ENCODE measurements at places on chromosomes 5 and 9. TPM values are rescaled to one million over a fixed set of nuclear protein-coding genes. Genes with fewer than 3 reads are reported as not detected.

GRCh38 chr9:134525841-134526583 is 115.6 kb upstream of the COL5A1 start:
- peak; percentile 29 for DNase-seq

- no peak for DNase-seq
Observed at GRCh38 chr5:45491368-45491767, 204.8 kb downstream of the HCN1 start.

Gene CDKN2A
- polyA plus RNA-seq = 12.9 TPM

Gene KIAA0825
- 4.1 TPM for polyA plus RNA-seq

Gene MEGF10
- polyA plus RNA-seq = 2.4 TPM

DNA sequence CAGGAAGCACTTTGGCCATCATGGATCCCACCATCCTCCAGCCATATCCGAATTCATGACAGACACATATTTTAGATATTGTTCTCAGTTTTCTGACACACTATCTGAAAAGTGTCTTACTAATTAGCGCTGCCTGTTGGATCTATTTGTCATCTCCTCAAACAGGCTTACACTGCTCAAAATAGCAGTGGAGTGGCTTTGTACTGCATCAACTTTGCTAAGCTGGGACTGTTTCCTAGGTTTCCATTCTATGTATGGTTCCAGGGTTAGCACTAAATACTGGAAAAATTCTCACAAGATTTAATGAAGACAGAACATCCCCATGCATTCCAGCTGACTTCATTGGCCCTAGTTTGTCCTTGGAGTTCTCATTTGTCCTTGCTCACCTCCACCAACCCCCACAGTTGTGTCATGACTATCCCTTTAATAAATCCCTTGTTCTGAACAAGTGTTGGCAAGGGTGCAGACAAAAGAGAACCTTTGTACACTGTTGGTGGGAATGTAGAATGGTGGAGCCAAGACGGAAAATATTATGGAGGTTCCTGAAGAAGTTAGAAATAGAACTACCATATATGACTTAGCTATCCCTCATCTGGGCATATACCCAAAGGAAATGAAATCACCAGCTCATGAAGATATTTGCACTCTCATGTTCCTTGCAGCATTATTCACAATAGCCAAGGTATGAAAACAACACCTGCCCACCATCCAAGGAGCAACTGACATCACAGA is 136.5 kb upstream of the RAI14 start:
- DNase-seq = no peak

All from testis (tissue), 5 donors.